ENCODE measurements at places on chromosomes 13 and 19.
A peak's percentile ranks its signal among the peaks of the same experiment; 100 is the strongest.

DNA sequence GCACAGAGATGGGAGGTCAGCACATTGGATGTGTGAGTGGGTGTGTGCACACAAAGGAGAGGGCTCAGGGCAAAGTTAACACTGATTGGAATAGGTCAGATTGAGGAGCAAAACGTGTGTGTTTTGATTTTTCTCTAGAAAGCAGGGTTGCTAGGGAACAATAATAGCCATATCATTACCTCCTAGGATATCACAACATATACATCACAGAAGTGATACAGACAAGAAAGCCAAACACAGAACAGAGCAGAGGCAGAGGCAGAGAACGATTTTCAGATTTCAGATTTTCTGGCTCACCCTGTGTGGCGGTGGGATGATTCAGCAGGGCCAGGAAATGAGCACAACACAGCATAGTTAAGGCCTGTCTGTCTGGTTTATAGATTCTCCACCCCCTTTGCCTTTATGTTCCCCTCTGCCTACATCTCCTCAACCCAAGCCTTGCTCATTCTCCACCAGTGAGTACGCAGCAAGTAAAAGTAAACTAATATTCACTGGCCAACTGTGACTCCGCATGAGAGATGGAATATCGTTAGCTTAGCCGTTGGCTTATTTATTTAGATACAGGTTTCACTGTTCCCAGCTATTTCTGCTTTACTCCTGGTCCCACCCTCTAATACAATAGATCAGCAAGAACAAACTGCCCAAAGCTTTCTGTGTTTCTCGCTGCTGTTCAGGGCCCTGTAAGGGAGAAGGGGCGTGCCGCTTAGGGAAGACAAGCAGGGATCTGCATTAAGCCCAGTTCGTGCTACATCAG, 182.7 kb upstream of the TSC22D1 start:
- peak; percentile 86 for DNase-seq

GRCh38 chr13:32823597-32823996, 192.6 kb upstream of the KL start:
- DNase-seq = no peak

GRCh38 chr13:49503951-49504350, 8.2 kb downstream of the PHF11 start:
- DNase-seq = no peak

DNA sequence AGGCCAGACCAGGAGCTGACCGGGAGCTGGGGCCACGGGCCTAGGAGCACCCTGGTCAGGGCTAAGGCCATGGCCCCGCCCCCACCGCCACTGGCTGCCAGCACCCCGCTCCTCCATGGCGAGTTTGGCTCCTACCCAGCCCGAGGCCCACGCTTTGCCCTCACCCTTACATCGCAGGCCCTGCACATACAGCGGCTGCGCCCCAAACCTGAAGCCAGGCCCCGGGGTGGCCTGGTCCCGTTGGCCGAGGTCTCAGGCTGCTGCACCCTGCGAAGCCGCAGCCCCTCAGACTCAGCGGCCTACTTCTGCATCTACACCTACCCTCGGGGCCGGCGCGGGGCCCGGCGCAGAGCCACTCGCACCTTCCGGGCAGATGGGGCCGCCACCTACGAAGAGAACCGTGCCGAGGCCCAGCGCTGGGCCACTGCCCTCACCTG, 6.6 kb downstream of the SPHK2 start:
- DNase-seq = no peak

DNA sequence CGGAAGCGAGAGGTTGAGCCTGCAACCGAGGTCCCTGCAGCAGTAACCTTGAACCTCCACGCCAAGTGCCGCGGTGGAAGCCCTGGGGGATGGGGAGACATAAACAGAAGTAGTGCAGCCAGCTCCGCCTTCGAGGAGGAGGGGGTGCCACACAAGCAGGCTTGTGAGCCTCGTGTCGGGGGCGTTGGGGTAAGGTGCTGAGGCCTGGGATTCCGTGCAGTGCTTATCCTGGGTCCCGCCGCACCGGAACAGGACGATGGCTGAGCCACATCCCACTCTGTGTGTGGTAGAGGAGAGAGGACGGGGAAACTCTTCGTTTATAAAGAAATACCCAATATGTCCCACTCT, 51.0 kb downstream of the SOX1 start:
- DNase-seq = no peak

DNA sequence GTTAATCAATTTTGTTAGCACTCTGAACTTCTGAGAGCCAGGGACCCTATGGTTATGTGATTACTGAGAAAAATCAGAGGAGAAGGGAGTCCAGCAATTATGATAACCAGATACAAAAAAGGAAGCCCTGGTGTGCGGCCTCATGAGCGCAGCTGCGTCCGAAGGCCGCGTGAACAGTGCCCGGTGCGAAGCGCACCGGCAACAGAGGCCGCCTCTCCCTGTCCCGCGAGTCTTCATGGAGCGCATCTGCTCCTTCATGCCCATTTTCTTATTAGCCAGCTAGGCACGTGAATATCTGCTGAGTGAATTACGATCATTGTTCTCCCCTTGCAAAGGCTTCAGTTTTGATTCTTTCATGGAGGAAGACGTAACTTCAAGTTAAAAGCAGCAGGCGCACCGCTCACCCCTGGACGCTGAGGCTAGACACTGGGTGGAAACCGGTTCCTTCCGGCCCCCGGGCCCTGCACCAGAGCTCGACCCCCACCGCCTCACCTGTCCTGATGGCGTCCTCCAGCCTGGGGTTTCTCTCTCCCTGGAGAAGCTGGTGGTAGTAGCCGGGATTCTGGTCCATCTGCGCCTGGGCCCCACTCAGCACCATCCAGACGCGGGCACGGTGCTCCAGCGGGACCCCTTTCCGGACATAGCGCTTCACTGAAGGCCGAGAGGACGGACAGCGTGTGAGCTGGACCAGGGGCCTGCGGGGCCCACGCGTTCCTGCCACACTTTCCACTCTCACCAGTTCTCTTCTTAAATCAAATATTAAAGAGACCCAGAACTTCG, 8.9 kb downstream of the GRTP1 start:
- no peak for DNase-seq

DNA sequence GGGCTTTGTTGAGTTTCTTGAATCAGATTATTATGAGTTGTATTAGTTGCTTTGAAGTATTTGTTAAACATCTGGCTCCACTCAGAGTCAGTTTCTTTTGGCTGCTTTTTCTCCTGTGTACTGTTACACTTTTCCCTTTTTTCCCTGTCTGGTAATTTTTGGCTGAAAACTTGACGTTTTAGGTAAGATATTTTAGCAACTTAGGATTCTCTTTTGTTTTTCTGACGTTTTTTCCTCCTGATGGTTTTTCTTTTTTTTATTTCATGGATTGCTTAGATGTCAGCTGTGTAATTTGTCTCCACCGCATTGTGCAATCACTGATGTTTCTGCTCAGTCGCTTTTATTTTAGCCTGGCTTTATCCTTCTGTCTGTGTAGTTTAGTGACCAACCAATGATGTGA, 20.7 kb downstream of the RFC3 start:
- peak; percentile 45 for DNase-seq
